Activated CD4-positive, alpha-beta T cell treated with anti-CD3 and anti-CD28 coated beads for 4 hours (primary cell): ENCODE measurements at places on chromosomes 2 and 18.

DNA sequence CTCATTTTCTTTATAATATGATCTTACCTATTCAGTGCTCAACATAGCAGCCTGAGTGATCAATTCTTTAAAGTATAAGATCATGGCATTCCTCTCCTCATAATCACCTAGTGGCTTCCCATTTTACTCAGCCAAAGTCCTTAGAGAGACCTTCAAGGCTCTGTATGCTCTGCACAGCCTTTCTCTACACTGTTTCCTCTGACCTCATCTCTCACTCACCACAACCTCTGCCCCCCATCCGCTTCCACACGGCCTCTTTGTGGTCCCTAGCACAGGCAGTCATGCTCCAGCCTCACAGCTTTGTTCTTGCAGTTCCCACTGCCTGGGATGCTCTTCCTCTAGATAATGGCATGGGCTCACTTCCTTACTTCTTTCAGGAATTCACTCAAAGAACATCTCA is 109.2 kb downstream of the HIBCH start:
- no peak for DNase-seq

DNA sequence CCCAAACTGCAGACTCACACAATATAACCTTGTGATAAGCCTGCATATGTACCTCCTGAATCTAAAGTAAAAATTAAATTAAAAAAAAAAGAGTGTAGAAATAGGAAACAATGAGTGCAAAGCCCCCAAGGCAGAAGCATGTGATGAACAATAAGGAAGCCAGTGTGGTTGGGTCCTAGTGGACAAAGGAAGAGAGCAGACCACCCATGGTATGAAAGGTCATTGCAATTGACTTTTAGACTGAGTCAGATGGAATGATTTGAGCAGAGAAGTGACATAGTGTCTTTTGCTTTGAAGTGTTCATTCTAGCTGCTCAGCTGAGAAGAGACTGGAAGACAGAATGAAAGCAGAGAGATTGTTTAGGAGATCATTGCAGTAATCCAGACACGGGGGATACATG is 417.1 kb downstream of the RAD51AP2 start:
- no peak for DNase-seq

DNA sequence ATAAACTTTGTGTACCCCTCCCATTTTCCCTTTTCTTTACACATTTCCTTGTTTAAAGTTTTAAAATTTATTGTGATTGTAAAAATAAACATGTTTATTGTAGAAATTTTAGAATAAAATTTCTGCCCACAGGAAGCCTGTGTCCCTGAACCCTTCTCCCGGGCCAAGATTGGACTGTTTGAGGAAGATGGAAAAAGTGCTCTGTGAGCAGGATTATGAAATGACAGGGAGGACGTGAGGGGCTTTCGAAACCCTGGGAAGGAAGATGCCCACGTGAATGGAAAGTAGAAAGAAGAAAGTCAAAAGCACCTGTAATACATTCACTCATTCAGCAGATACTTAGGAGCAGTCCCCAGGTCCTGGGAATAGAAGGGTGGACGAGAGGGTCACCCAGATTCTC is 25.4 kb upstream of the ATOH8 start:
- no peak for DNase-seq

GRCh38 chr2:8857709-8858108 is 20.3 kb upstream of the KIDINS220 start:
- no peak for DNase-seq

DNA sequence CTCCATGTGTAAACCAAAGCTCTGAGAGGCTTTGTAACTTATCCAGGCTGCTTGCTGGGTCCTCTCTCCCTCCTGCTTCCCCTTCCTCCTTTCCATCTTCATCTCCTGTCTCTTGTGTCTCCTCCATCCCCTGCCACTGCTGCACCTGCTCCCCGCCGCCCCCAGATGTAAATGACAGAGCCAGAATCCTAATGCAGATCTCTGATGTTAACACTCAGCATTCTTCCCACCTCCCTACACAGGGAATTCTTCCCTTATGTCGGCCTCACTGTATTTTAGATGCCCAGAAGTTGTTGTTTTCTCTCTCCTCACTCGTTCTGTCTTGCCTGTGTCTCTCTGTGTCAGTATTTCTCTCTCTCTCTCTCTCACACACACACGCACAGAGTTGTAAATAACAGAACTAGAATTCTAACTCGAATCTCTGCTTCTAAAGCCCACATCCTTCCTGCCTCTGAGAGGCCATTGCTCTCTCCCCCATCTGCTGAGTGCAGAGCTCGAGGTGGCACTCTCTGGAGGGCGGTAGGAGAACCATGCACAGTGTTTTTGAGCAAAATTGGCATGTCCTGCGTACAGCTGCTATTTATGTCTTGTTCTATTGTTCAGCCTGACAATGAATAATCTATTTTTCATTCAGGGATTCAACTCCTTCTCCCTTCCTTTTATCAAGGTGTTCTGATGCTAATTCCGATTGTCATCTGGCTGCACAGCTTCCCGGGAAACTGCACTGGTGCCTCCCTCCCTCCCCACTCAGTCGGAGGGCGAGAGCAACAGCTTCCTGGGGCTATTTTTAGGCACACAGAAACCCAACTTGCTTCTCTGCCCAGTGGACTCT is 219.9 kb downstream of the SH3RF3 start:
- peak; percentile 14 for DNase-seq

GRCh38 chr2:42602218-42602875 is 33.9 kb downstream of the MTA3 start:
- DNase-seq = no peak

DNA sequence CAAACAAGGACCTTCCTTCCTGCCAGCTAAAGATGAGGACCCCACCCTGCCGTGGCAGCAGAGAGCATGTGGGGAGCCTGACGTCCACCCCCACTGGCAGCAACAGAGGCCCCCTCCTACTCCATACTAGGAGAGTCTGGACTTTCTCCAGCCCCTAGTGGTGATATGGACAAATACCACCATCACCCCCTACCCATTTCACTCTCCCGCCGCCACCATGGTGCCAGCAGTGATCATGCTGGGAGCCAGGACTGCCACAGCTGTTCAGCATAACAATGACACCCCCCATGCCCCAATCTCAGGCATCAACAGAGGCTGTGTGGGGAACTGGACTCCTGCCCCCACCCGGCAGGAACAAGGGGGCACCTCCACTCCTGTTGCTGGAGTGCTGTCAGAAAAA is 42.7 kb upstream of the ATP9B start:
- no peak for DNase-seq

DNA sequence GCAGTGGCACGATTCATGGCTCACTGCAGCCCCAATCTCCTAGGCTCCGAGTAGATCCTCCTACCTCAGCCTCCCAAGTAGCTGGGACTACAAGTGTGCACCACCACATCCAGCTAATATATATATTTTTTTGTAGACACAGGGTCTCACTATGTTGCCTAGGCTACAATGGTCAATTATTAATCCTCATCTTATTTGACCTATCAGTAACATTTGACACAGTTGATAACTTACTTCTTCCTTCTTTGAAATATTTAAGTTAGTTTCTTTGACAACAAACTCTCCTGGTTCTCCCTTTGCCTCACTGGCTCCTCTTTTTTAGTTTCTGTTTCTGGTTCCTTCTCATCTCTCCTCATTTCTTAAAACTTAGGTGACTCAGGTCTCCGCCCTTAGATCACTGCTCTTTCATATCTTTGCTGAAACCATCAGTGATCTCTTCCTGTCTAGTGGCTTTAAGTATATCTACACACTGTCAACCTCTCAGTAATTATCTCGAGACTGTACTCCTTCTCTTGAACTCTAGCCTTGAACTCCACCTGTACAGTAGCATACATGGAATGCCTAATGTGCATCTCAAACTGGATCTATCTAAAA is 11.5 kb downstream of the PGAP1 start:
- DNase-seq = peak; percentile 38

DNA sequence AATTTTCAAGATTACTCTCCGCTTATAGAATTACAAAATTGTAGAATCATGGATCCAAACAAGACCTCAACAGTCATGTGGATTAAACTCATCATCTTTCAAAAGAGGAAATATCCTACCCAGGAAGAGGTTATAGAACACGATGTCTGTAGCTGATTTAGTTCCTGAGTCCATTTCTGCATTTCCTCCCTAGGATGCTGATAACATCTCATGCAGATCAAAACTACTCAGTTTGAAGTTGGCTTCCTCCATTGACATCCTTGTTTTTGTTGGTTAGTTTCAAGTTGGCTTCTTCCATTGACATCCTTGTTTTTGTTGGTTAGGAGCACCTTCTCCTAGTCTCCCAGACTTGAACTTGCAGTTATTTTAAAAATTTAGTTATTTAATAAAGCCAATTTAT is 147.5 kb downstream of the PARD3B start:
- no peak for DNase-seq

- no peak for DNase-seq
Observed at GRCh38 chr2:67923696-67924095, 139.1 kb downstream of the C1D start.

GRCh38 chr2:60976875-60977561 is 40.5 kb upstream of the PEX13 start:
- DNase-seq = no peak

- no peak for DNase-seq
Observed at GRCh38 chr2:16899958-16900357, 234.3 kb upstream of the CYRIA start.

DNA sequence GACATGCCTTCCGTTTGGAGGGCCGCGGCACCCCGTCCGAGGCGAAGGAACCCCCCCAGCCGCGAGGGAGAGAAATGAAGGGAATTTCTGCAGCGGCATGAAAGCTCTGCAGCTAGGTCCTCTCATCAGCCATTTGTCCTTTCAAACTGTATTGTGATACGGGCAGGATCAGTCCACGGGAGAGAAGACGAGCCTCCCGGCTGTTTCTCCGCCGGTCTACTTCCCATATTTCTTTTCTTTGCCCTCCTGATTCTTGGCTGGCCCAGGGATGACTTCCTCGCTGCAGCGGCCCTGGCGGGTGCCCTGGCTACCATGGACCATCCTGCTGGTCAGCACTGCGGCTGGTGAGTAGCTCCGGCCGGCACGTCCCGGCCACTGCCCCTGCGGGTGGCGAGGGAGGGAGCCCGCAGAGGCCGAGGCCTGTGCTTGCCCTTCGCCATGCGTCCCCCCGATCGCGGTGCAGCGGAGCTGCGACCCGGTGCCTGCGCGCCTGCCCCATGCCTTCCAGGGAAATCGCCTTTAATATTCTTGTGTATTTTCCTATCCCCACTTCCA is 1.2 kb downstream of the BMPR2 start:
- peak; percentile 5 for DNase-seq

GRCh38 chr2:65579506-65580235 is 147.3 kb upstream of the SPRED2 start:
- no peak for DNase-seq

GRCh38 chr2:128599700-128600099 is 281.0 kb upstream of the HS6ST1 start:
- DNase-seq = no peak

DNA sequence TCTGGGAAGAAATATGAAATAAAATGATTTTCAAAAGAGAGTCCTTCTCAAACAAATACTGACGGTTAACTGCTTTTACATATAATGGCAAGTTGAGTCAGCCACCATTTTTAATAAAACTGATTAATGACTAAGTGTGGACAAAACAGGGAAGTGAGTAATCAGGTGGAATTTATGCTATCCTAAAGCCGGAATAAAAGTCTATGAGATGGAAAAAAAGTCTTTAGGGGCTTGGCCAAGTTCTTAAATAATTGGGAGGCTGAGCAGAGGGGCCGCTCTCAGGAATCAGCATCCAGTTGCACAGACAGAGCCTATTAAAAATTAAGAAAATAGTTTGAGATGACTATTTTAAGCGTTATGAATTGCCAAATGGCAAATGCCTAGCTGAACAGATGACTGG is 58.6 kb upstream of the AFF3 start:
- DNase-seq = no peak

DNA sequence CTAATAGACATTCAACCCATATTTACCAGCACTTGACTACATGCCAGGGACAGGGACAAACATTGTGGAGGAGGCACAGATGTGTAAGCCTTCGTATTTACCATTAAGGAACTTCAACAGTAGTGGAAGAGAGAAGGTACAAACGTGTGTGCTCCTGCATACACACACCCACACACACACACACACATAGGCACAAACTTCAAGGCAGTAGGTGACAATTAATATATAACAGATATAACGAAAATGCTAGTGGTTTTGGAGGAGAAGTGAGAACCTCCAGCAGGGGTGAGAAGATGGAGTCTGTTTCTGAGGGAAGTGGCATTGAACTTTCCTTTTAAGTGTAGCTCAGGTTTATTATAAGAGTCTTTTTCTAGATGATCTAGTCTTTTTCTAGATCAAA is 231.1 kb downstream of the SETBP1 start:
- DNase-seq = no peak

- no peak for DNase-seq
Observed at GRCh38 chr2:148031152-148031551, 10.3 kb downstream of the MBD5 start.

GRCh38 chr2:116499389-116499788 is 1315.1 kb upstream of the DDX18 start:
- DNase-seq = no peak

DNA sequence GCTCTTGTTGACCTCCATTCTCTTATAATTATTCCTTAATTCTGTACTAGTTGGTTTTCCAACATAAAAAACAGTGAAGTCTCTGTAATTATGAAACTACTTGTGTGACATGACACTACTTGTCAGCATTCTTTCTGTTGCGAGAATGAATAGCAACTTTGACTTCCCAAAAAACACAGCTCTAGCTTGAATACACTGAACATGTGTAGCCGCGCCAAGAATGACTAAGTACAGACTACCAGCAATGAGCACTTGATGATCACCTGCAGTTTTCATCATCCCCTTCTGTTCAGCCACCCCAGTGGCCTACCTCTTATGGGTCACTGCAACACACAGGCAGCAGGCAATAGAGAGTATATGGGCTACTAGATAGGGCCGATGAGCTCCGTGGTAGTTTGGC is 229.3 kb downstream of the TGIF1 start:
- DNase-seq = no peak

- DNase-seq = peak; percentile 97
Observed at GRCh38 chr2:191020221-191020741, 6.3 kb upstream of the STAT1 start.

DNA sequence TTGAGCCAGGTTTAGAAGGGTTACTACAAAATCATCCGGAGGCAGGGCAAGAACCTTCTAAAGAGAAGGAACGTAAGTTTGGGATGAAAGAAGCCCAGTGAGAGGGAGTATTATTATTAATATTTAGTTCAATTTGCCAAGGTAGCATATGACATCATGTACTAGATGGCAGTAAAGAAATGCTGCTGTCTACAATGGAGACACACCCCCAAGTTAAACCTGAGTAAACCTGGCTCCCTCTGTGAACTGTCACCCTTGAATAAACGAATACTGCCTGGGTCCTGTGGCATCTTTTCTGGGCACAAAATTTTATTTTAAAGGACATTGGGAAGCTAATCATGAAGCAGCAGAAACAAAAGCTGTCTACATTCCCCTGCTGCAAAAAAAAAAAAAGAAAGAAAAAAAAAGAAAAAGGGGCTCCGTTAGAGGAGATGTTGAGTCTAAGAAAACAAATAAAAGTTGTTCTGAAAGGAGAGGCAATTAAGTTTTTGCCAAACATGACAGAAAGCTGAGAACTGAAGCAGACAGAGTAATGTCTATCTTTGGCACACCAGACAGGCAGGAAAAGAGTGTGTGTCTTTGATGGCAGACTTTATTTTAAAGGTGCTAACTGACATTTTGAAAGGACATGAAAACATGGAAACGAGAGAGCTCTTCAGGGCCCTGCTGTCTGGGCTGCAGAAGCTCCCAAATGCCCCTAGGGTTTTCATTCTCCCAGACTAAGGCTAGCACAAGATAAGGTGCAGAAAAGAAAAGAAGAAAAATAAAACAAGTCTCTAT is 557.7 kb upstream of the CHAC2 start:
- DNase-seq = no peak
